ENCODE measurements at places on chromosomes 6 and 20.
A peak's percentile ranks its signal among the peaks of the same experiment; 100 is the strongest.

DNA sequence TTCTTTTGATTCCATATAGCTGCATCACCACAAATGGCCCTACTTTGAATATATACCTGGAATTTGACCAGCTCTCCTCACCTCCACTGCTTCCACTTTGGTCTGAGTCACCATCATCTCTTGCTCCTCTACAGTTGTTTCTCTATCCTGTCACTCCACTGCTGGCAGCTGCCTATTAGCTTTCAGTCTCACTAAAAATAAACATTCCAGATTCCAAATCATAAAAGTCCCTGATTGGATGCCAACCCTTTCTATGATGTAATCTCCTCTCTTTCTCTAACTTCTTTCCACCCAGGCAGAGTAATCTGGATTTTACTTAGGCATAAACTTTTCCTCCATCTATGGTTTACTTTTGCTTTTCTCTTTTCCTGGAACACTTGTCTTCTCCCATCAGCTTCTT is 49.1 kb downstream of the RFPL4B start:
- no peak for DNase-seq

- DNase-seq: peak; percentile 50
Observed at GRCh38 chr6:37244430-37245310, 12.9 kb upstream of the TBC1D22B start.

DNA sequence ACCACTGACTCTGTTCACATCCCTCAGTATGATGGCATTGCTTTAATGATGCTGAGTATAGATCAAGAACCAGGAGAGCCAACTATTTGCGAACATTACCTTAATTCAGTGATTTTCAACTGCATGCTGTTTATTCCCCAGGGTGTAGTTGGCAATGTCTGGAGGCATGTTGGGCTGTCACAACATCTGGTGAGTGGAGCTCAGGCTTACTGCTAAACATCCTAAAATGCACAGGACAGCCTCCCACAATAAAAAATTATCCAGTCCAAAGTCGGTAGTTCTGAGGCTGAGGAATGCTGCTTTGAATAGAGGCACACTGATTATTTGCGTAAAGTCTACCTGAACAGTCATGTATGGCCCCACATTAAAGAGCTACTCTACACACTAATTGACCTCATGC is 94.8 kb upstream of the OPRM1 start:
- no peak for DNase-seq

DNA sequence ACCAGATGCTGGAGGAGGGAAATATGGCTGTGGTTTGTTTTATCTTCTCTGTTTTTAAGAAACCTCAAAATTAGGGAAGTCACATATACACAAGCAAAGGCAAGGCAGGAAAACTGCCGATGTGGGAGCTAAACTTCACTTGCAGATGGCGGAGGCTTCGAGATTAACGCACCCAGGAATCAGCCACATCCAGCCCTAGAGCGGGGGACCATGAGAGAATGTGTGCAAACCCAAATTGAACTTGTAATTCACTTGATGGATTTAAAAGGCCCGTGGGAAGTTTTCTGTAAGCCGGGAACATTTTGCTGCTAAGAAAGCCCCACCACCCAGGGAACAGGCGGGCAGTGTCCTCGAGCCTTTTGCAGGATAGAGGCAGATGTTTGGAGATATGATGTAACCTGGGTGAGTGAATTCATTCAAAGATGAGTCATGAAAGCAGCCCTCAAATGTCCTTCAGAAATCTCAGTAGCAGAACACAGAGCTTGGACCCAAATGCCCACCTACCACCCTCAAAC is 39.9 kb downstream of the PREX1 start:
- DNase-seq: peak; percentile 88

DNA sequence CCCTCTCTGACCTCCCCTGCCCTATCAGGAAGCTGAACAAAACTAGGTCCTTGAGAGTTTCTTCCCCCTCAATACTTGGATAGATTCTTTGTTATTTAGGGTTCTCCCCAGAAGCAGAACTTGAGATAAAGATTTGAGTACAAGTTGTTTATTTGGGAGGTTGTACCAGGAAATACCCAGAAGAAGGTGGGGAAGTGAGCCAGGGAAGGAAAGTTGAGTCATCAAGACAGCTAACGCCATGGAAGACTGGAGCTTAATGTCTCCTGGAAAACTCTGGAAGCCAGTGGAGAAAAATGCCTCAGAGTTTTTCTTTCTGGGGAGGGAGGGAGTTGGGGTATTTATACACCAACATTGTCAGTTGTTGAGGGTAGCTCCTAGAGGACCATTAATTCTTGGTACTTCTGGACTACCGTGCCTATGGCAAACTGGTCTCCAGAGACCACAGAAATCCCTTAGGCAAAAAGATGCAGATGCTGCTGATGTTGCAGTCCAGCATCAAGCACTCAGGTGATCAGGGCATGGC is 102.6 kb upstream of the ZFP64 start:
- no peak for DNase-seq

GRCh38 chr6:25619217-25619616 is 32.8 kb upstream of the SCGN start:
- DNase-seq: no peak

DNA sequence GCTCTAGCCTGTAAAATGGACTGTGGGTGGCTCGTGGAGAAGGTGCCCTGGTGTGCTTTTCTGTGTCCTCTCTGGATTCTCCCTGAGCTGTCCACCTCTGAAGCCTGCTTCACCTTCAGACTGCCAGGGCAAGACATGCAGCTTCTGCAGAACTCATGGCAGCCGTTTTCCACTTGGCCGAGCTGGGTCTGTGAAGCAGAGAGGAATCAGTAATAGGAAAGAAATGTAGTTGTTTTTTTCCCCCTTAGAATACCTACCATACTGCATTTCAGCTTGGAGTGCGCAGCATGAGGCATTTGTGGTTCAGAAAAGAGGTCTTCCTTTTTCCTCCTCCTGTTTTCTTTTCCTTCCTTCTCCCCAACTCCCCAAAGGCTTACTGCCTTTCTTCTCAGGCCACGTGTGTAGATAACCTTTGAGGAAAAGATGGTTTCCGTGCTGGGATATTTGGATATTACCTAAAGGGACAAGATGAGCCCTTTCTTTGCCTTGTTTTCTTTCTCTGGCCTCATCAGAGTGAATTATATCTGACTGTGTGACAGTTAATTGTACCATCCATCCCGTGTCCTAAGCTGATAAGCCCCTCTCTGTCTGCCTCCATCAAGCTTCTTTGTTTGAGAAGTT is 39.4 kb downstream of the RREB1 start:
- DNase-seq: no peak

All from ELR (cell line).